ENCODE measurements at places on chromosomes 2 and 18.

DNA sequence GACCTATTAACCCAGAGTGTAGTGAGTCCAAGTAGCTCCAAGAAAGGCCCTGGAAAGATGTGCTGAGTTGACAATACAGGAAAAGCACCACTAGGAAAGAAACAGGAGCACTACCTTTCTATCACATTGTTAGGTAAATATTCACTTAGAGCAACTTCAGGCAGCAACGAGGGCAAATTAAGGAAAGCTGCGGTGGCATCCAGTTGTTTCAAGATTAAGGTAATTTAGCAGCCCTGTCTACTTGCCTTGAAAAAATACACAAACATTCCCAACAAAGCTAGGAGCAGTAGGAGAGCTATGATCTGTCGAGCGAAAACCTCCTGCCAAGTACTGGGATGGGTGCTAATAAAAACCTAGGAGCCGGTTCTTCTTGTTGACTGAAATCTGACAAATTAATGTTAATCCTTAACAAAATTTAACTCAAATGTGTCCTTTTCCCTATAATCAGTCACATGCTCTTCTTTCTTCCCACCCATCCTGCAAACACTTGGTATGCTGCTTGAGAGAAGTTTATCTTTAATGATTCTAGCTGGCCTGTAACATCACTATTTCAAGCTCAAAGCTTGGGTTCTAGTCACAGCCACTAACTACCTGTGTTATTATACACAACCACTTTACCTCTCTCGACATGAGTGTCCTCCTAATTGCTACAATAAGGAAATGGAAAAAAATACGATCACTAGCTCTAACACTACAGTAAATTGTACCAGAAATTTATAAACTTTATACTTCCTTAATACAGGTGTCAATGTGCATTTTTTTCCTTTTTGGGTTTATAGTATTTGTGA lies 2.0 kb downstream of the ACAA2 start:
- DNase-seq, result no peak

GRCh38 chr2:86671337-86671981 lies 47.8 kb upstream of the RNF103 start:
- DNase-seq, result no peak

- no peak for DNase-seq
Measured at GRCh38 chr18:22913861-22914260, 19.3 kb upstream of the RBBP8 start.

GRCh38 chr2:189060096-189060642 lies 86.0 kb downstream of the COL3A1 start:
- DNase-seq, result no peak

DNA sequence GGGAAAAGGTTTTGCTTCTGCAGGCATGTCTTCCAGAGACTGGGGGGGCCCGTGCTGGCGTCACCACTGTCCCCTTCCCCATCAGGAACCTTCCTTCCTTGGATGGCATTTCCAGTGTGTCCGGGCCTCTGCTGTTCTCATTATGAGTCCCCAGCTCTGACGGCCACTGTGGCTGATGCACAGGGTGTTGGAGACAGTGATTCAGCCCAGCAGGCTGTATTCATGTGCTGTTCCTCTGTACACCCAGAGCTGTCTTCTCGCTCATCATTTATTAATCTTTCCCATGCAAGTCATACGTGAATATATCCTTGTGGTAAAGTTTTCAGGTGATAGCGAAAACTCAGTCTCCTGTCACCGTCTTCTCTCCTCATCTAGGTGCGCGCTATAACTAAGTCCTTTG lies 57.7 kb downstream of the ASAP2 start:
- DNase-seq, result no peak

DNA sequence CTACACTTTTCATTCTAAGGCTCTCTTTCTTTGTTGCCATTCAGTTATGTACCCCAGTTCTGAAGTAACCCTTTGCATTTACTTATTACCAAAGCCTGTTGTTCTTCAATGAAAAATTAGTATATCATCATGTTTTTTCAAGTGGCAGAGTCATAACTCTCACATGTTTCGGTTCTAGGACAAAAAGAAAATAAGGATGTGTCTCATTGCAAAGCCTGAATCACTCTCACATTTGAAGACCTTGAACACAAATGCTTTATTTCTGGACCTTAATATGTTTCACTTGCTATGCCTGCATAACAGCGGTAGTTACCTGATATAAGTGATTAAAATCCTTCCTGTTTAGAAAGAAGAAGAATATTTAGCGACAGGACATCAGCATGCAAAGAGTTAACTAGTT lies 49.1 kb downstream of the ZEB2 start:
- no peak for DNase-seq

GRCh38 chr2:213237787-213238186 lies 46.5 kb upstream of the SPAG16 start:
- no peak for DNase-seq

DNA sequence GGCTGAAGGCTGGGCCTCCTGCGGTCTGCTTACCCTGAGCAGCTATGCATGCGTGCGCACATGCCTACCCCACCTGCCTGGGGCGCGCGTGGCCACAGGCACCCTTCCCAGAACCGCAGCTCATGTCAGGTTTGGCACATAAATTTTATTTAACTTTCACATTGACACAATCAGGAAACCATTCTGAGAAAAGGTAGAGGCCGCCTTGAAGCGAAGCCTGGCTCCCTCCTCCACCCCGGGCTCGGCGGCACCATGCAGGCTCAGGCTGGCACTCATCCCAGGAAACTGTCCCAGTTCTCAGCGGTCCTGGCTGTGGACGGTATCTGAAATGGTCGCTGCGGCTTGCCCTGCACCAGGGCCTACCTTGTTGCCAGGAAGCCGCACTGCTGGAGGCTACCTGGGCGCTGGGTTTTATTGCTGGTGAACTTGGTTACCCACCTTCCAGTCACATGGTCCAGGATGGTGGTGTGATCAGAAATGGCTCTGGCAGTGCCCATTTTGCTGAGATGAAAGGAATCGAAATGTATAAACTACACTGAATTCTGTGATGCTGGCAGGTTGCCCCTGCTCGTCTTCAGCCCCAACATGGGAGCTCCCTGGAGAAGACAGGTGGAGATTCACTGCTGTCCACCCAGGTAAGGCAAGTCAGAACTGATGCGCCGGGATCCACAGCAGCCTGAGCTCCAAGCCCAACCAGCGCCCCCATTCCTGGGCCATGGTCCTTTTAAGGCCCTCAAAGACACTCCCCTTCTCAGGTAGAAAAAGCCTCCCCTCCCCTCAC lies 25.5 kb downstream of the CHST10 start:
- no peak for DNase-seq

GRCh38 chr18:70421471-70422390 lies 132.9 kb downstream of the SOCS6 start:
- DNase-seq, result peak; percentile 59

- DNase-seq, result peak; percentile 80
Measured at GRCh38 chr18:23094411-23095190, 40.7 kb upstream of the CABLES1 start.

- DNase-seq, result no peak
Measured at GRCh38 chr2:56613920-56614319, 430.1 kb downstream of the CCDC85A start.

- no peak for DNase-seq
Measured at GRCh38 chr2:231708773-231709635, 679 bp downstream of the PTMA start.

DNA sequence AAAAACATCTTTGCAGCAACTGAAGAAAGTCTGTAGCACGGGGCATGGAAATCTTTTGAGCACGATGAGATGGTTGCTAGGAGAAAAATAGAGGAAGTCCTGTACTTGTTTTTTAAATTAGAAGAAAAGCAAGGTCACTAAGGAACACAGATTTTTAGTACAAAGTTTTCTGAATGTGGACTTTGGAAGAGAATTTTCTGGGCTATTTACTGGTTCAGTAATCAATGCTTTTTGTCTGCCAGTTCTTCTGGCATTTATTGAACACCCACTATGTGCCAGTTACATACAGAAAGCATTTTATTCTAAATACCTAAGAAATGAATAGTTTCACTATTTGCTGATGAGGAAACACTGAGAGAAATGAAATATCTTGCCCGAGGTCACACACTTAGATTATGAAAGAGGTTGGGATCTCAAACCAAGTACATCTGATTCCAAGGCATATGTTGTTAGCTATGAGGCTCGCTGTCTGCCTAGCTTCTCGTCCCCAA lies 15.6 kb upstream of the MAP3K20 start:
- DNase-seq, result no peak

DNA sequence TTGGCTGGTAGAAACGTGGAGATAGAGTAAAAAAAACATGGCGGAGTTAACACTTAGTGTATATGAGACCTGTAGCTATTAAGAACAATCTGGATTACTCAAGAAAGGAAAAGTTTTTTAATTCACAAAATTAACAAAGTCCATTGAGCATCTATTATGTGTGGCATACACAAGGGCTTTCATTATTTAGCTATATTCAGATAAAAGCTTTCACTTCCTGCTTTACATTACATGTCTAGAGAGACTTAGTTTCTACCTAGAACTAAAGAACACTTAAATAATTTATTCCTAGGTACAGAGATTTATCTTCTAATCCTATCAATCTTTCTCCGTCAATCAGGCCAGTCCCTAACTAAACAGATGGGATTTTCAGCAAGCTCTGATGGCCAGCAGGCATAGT lies 196.0 kb upstream of the SLC39A10 start:
- DNase-seq, result no peak

- DNase-seq, result no peak
Measured at GRCh38 chr18:6106091-6106685, 210.9 kb upstream of the TMEM200C start.

DNA sequence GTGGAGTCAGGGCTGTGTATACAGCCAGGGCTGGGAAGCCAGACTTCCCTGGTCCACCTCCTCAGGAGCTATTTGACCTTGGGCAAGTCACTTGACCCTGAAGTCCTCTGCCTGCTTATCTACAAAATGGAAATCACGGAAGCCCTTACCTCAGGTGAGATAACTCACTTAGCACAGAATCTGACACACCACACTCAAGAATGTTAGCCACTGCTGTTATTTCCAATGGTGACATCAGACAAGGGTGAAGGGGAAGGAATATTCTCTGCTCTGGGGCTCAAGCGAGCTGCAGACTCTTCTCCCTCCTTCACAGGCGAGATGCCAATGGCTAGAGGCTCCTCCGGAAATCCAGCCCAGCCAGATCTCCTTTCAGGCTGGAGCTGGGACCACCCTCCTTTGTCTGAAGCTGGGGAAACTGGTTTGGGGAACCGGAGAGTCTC lies 189.6 kb downstream of the HAUS1 start:
- no peak for DNase-seq

GRCh38 chr18:22172594-22173049 lies 3.2 kb downstream of the GATA6 start:
- no peak for DNase-seq

DNA sequence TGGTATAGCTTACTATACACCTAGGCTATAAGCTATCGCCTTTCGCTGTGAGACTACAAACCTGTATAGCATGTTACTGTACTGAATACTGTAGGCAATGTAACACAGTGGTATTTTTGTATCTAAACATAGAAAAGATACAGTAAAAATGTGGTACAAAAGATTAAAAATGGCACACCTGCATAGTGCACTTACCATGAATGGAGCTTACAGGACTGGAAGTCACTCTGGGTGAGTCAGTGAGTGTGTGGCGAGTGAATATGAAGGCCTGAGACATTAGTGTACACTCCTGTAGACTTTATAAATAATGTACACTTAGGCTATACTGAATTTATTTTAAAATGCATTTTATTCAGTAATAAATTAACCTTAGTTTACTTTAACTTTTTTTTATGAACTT lies 258.2 kb upstream of the SP5 start:
- no peak for DNase-seq

- no peak for DNase-seq
Measured at GRCh38 chr2:174688079-174688478, 76.2 kb downstream of the CHRNA1 start.

GRCh38 chr2:137886083-137886831 lies 78.0 kb upstream of the HNMT start:
- peak; percentile 88 for DNase-seq
